ENCODE measurements at places on chromosomes 13 and 19. TPM values are rescaled to one million over a fixed set of nuclear protein-coding genes. Genes with fewer than 3 reads are reported as not detected.
A peak's percentile ranks its signal among the peaks of the same experiment; 100 is the strongest.

DNA sequence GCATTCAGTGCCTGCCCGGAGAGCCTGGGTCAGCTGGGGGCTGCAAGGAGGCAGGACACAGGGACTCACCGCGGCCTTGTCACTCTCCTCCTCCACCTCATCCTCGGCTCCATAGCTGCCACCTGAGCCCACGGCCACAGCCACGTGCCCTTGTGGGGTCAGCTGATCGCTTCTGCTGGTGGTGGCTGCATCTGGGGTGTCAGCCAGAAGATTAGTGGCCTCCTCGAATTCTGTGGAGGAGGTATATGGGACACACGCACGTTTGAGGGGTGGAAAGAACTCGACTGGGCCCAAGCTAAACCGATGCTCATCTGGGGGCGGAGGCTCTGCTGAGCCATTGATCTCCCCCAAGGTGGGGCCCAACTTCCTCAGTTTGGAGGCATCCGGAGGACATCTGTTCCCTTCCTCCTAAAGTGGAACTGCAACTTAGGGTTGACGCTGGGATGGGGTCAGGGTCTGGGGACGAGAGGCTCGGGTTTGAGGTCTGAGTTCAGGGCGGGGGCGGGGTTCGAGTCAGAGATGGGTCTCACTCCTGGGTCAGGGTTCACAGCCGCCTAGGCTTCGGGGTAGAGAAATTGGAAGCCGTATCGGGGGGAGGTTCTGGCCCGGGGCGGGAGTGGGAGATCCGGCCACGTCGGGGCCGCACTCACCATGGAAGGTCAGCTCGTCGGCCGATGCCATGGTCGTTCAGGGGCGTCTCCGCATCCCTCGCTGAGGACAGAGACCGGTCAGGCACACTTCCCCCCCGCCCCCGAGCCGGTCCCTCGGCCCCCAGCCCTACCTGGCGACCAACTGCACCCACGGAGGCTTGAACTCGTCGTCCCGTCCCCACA lies 493 bp downstream of the YIPF2 start:
- no peak for DNase-seq
- no peaks in the 10 kb centered on the region for H3K27me3 ChIP-seq
- H3K4me1 ChIP-seq: peaks cover 25% of the 10 kb centered on the region
- H3K36me3 ChIP-seq: peaks cover 11% of the 10 kb centered on the region
- H3K27ac ChIP-seq: peak overlapping the region; percentile 78
- H3K4me3 ChIP-seq: peak overlapping the region; percentile 93

GRCh38 chr19:31356587-31357314 lies 7.5 kb upstream of the TSHZ3 start:
- H3K36me3 ChIP-seq: peaks cover 2% of the 10 kb centered on the region
- H3K4me1 ChIP-seq: peaks cover 36% of the 10 kb centered on the region
- no peak for DNase-seq
- peaks cover 61% of the 10 kb centered on the region for H3K27me3 ChIP-seq

- no peaks in the 10 kb centered on the region for H3K36me3 ChIP-seq
- H3K27ac ChIP-seq: no peak overlapping the region
- no peak overlapping the region for H3K4me3 ChIP-seq
- DNase-seq: no peak
- H3K27me3 ChIP-seq: peaks cover 28% of the 10 kb centered on the region
Observed at GRCh38 chr13:27483421-27483820, 33.1 kb upstream of the MTIF3 start.

DNA sequence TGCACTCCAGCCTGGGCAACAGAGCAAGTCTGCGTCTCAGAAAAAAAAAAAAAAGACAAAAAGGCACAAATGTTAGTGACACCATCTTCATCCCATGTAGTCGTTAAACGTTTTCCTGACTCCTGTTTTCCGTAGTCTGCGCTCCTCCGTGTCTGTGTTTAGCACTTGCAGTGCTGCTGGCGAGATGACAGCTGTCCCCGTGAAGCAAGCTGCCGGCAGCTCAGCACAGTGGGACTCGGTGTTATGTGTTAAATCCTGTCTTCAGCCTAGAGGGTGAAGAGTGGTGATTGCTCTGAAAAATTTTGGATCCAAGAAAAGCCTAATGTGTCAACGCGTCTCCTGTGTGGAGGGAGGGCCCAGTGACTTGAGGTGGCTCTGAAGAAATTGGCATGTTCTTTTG lies 18.4 kb downstream of the UBXN6 start:
- no peak for DNase-seq
- no peak overlapping the region for H3K4me3 ChIP-seq
- H3K27me3 ChIP-seq: no peaks in the 10 kb centered on the region
- H3K36me3 ChIP-seq: peaks cover 9% of the 10 kb centered on the region
- no peaks in the 10 kb centered on the region for H3K4me1 ChIP-seq

- no peak for DNase-seq
- no peaks in the 10 kb centered on the region for H3K27me3 ChIP-seq
- peaks cover 14% of the 10 kb centered on the region for H3K4me1 ChIP-seq
- no peaks in the 10 kb centered on the region for H3K36me3 ChIP-seq
Observed at GRCh38 chr19:44623080-44623479, 9.7 kb downstream of the IGSF23 start.

- peaks cover 8% of the 10 kb centered on the region for H3K27me3 ChIP-seq
- H3K4me1 ChIP-seq: peaks cover 6% of the 10 kb centered on the region
- no peaks in the 10 kb centered on the region for H3K36me3 ChIP-seq
- no peak overlapping the region for H3K27ac ChIP-seq
Observed at GRCh38 chr13:60273971-60274527, 110.3 kb upstream of the DIAPH3 start.

- peaks cover 7% of the 10 kb centered on the region for H3K27me3 ChIP-seq
- no peak overlapping the region for H3K27ac ChIP-seq
Observed at GRCh38 chr13:55654243-55654642, 1486.5 kb upstream of the PRR20A start.

DNA sequence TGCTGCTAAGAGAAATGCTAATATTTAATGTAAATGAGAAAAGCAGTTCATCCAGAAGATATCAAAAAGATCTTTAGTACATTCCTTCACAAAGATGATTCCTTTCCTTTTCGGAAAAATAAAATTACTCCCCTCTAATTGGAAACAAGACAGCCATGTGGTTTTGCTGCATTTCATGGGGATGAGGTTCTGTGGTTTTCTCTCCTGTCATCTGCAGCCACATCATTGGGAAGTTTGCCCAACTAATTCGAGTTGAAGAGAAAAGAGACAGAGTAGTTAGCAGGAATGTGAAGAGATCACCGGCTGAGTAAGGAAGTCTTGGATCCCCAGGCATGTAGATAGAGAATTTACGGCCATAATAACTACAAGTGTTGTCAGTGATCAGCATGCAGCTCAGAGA lies 122.1 kb downstream of the CYSLTR2 start:
- no peak overlapping the region for H3K27ac ChIP-seq

DNA sequence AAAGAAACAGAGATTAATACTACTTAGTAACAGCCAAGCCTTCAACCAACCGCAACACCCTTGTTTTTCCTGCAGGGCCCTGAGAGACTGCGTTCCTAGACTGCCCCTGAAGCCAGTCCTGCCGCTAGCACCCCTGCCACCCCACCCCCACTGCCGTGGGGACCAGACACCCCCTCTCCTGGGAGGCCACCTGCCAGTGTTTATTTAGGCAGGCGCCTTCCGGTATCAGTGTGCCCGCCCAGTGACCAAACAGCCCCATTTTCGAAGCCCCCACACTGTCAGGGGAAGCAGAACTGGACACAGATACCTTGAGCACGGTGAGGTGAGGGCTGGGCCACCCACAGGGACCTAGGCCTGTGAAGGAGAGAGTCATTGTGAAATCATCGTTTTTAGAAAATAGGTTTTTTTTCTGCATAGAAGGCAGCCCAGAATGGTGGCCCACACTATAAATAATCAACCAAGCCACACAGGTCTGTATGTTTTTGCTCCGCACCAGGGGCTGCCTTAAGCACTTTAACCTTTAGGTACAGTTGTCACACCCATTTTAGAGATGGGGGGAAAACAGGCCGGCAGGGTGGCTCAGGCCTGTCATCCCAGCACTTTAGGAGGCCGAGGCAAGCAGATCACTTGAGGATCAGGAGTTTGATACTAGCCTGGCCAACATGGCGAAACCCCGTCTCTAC lies 3.5 kb upstream of the TLE5 start:
- no peak overlapping the region for H3K4me3 ChIP-seq
- no peak for DNase-seq
- no peaks in the 10 kb centered on the region for H3K27me3 ChIP-seq
- no peaks in the 10 kb centered on the region for H3K36me3 ChIP-seq
- no peak overlapping the region for H3K27ac ChIP-seq
- peaks cover 5% of the 10 kb centered on the region for H3K4me1 ChIP-seq

- H3K27me3 ChIP-seq: peaks cover 43% of the 10 kb centered on the region
- H3K27ac ChIP-seq: no peak within 1 kb of the TSS
- no peak for DNase-seq
- H3K36me3 ChIP-seq: no peaks in the 10 kb centered on the region
Observed at GRCh38 chr19:1449467-1450442, at the start of gene APC2. TSS of gene APC2 (plus strand) at chr19:1450121. CDS start at chr19:1453002, 2,881 bp downstream.

GRCh38 chr13:107680115-107680514 lies 535.2 kb downstream of the LIG4 start:
- DNase-seq: no peak
- no peak overlapping the region for H3K4me3 ChIP-seq
- no peaks in the 10 kb centered on the region for H3K4me1 ChIP-seq
- no peak overlapping the region for H3K27ac ChIP-seq
- H3K36me3 ChIP-seq: no peaks in the 10 kb centered on the region
- no peaks in the 10 kb centered on the region for H3K27me3 ChIP-seq

DNA sequence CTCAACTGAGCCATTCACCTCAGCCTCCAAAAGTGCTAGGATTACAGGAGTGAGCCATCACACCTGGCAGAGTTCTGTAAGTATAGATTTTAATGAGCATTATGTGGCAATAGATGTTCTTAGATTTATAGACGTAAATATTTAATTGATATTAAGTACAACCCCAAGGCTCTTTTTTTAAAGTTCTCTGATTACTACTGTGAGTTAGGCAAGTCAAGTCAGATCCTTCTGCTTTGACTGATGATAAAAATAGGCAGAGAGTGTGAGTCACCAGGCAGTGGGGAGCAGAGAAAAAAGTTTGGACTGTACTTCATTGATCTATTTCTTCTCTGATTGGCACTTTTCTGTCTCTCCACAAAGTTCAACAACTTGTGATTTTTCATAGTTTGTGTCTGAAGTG lies 1379.9 kb downstream of the UQCRFS1 start:
- H3K36me3 ChIP-seq: no peaks in the 10 kb centered on the region
- H3K4me3 ChIP-seq: no peak overlapping the region
- DNase-seq: no peak
- no peak overlapping the region for H3K27ac ChIP-seq
- no peaks in the 10 kb centered on the region for H3K27me3 ChIP-seq

GRCh38 chr13:28657784-28658538 lies 969 bp upstream of the POMP start:
- H3K27me3 ChIP-seq: no peaks in the 10 kb centered on the region
- H3K36me3 ChIP-seq: peaks cover 11% of the 10 kb centered on the region
- peak overlapping the region; percentile 95 for H3K27ac ChIP-seq
- no peak for DNase-seq
- H3K4me1 ChIP-seq: peaks cover 38% of the 10 kb centered on the region

GRCh38 chr19:20209051-20209450 lies 42.0 kb downstream of the ZNF486 start:
- no peak overlapping the region for H3K27ac ChIP-seq
- H3K27me3 ChIP-seq: no peaks in the 10 kb centered on the region
- no peaks in the 10 kb centered on the region for H3K4me1 ChIP-seq
- no peaks in the 10 kb centered on the region for H3K36me3 ChIP-seq
- DNase-seq: no peak

- no peak for DNase-seq
- no peak overlapping the region for H3K27ac ChIP-seq
- no peaks in the 10 kb centered on the region for H3K36me3 ChIP-seq
- no peak overlapping the region for H3K4me3 ChIP-seq
- H3K4me1 ChIP-seq: peaks cover 12% of the 10 kb centered on the region
- H3K27me3 ChIP-seq: peaks cover 2% of the 10 kb centered on the region
Observed at GRCh38 chr13:113810640-113811039, 51.6 kb downstream of the TMEM255B start.

Gene NKPD1
- 0.18 TPM for total RNA-seq

Gene FFAR2
- not detected for total RNA-seq

Gene MAG
- total RNA-seq: not detected

Gene PCDH17
- total RNA-seq: 0.62 TPM

Gene TNFSF9
- total RNA-seq: 1.5 TPM

Gene PSG3
- not detected for total RNA-seq

Gene TRAPPC2B
- total RNA-seq: 10.9 TPM

Gene RFPL4A
- total RNA-seq: not detected

Gene CACNA1A
- total RNA-seq: 2.3 TPM

Gene SWSAP1
- total RNA-seq: 2.4 TPM

Gene SYCN
- total RNA-seq: not detected

Gene ZNF329
- 10.3 TPM for total RNA-seq

Data from osteocyte (in vitro differentiated cells).